ENCODE measurements at places on chromosomes 11 and 22.

GRCh38 chr11:74443071-74443864, 24.1 kb downstream of the KCNE3 start:
- DNase-seq = no peak

GRCh38 chr11:131999955-132000354, 629.5 kb downstream of the NTM start:
- DNase-seq = no peak

DNA sequence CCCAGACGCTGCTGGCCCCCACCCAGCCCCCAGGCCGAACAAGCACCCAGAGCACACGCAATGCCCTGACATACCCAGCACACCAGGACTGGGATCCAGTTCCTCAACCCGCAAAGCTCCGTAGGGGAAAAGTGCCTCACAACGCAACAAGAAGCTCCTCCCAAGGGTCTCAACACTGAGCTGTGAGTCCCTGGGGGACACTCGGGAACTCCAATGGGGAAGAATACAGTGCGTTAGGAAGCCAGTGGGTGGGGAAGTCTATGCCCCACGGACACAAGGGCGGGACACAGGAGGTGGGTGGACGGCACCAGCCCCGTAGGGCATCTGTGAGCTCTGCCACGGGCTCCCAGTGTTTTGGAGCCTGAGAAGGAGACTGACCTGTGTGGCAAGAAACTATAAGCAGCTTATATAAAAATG, 1.6 kb downstream of the DEAF1 start:
- DNase-seq = no peak

- no peak for DNase-seq
Measured at GRCh38 chr11:114452399-114452798, 13.1 kb downstream of the REXO2 start.

DNA sequence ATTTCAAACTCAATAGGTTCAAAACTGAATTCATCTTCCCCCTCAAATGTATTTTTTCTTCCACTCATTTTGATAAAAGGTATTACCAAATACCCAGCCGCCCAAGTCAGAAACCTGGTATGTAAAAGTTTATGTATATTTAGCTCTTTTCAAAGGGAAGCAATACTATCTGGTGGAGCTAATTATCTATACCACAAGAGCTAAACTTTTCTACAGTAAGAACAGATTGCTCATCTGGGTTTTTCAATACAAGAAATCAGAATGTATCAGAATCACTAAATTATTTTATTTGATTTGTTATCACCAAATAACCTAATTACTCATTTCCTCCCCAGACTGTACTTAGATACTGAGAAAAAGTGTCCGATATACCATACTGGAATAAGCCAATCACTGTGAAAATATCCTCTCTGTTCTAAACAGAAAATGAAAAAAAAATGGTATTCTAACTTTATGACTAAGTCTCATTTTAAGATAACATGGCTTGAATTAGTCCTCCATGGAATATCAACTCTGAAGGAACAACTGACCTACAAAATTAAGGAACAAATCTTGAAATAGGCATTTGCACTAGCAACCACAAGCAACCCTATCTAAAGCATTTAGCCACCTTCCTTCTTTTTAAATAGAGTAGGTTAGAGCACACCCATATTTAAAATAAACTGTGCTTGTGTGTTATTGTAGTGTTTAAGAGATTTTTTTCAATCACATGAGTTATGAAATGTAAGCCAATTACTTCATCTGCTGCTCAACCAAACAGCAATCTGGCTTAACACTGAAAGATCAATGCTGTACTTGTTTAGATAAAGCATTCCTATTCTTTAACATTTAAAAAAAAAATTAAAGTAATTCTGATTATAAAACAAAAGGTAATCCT, 35.0 kb downstream of the RDX start:
- DNase-seq = no peak

DNA sequence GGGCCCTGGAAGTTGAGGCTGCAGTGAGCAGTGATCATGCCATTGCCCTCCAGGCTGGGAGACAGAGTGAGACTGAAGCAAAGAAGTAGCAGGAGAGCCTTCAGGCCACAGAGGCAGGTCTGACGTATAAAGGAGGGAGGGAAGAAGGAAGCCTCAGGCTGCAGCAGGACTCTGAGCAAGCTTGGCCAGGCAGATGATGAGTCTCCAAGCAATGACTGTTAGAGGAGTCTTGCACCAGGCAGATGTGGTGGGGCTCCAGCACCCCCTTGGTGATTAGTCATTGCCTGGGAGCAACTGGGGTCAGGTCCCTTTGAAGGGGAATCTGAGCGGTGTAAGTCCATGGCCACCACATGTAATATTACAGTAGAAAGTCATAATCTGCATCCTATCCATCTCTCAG, 36.6 kb upstream of the NFAM1 start:
- no peak for DNase-seq

- DNase-seq = peak; percentile 26
Measured at GRCh38 chr11:119108146-119108856, 1.2 kb downstream of the C2CD2L start.

Data from activated CD4-positive, alpha-beta T cell treated with anti-CD3 and anti-CD28 coated beads for 4 hours (primary cell).